ENCODE measurements at places on chromosomes 12 and 14.

DNA sequence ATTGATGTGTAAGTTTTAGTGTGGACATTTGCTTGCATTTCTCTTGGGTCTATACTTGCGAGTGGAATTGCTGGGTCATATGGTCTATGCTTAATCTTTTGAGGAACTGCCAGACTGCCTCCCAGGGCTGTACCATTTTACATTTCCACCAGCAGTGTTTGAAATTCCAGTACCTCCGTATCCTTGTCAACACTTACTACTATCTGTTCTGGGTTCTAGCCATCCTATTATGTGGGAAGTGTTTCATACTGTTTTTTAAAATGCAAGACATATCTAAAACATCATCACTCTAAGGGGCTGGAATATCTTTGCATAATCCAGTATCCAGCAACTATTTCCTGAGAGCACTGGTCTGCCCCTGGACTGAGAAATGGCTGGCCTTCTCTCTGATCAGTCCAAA lies 80.2 kb upstream of the RIN3 start:
- DNase-seq = no peak

DNA sequence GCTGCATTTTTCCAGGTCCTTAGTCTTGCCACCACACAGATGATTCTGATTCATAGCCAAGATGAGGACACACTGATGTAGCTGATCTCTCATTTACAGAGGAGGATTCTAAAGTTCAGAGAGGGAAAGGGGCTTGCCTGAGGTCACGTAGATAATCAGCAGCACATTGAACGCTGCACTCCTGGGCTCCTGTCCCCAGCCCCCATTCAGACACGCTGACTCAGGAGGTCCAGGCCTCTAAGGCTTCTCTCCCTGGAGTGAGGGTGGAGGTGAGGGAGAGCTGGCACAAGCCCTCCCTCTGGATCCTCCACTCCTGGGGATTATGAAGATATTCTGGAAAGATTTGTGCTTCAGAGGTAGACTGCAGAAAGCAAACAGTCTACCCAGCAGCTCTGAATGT lies 10.3 kb downstream of the NFATC4 start:
- DNase-seq = no peak

GRCh38 chr14:65506801-65507200 lies 94.3 kb downstream of the FUT8 start:
- DNase-seq = no peak

- DNase-seq = no peak
Measured at GRCh38 chr14:51089278-51089677, 5.6 kb downstream of the TRIM9 start.

All from stimulated activated CD4-positive, alpha-beta T cell treated with anti-CD3 and anti-CD28 coated beads, Interleukin-4, amount 100 ng/mL, for 24 hours (primary cell).